ENCODE measurements at places on chromosomes 6 and 20.

DNA sequence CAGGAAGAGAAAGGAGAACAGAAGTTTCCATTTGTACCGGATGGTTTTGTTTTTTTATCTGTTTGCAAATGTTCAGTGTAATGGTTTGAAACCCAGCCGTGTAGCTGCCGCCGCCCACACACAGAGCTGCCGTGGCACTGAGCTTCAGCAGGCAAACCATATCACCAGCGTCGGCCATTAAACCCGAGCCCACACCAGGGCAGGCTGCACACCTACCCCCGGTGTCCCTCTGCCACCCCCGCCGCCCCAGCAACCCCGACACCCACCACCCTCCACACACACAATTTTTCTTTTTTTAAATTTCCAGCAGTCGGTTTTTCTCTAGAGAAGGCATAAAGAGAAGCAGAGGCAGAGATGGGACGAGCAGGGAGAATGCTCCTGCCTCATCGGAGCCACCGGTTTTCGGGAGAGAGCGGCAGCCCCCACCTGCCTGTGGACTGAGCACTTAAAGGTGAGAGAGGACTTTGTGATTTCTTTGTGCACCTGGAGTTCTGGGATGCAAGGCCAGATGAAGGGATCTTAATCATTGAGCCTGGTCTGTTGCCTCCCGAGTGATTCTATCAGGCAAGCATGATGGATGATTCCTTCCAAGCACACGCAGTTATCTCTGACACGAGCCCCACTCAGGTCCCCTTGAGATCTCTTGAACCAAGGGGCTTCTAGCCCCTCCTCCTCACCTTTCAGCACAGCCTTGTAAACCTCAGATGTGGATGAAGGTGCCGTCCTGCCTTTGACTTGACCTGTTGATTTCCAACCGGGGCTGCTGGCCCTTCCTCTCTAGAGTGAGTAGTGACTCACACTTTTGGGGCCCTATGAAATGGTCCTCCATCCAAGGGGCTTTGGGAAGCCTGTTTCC lies 17.5 kb upstream of the ZNF831 start:
- DNase-seq = no peak

DNA sequence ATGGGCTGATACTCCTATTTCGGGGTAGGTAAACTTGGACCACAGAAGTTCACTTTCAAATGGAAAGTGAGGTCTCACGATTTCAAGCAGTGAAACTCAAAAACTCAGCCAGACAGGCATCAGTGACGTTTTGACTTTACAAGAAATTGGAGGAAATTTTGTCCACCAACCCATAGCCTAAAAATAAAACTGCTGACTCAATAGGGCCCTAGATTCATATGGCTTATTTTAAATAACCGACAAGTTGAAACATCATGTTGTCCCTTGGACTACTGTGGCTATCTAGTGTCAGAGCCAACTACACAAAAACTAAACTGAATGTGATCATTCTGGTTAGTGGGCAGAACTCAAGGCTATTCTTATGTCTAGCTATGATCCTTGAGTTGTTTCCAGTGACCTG lies 486.3 kb downstream of the GRIK2 start:
- no peak for DNase-seq

DNA sequence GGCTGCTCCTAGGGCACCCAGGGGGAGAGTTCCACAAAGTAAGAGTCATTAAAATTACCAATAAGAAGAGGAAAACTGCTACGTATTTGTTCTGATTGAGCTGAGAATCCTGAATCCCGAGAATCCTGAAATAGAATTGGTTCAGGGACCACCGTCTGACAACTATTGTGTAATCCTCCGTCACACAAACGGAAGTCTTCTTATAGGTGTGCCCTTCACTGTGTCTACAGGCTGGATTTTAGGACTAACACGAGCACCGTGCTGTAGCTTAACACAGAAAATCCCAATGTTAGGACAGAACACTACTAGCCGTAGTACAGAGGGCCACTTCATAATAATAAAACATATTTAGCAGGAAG lies 50.6 kb upstream of the RNF182 start:
- no peak for DNase-seq

GRCh38 chr6:147508042-147508865 lies at the start of gene SAMD5:
SAMD5 (plus strand) TSS chr6:147508690; CDS start chr6:147508929, 239 bp downstream.
- peak; percentile 63 for DNase-seq

DNA sequence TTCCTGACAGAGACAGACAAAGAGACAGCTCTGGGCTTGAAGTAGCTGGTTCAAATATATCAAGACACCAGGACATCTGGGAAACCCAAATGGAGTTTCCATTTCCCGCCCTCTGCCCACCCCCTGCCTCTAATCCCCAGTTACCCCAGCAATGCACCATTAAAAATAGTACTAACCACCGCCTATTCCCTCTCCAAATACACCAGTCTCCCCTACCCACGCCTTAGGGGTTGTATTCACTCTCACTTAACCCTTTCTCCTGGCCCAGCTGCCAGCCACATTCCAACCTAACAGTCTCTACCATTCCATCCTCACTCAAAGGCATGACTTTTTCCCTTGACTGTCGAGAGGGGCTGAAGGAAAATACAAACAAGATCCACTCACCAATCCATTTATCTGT lies 22.4 kb downstream of the GABBR1 start:
- no peak for DNase-seq

GRCh38 chr6:131890091-131890490 lies 61.1 kb downstream of the CCN2 start:
- DNase-seq = no peak

DNA sequence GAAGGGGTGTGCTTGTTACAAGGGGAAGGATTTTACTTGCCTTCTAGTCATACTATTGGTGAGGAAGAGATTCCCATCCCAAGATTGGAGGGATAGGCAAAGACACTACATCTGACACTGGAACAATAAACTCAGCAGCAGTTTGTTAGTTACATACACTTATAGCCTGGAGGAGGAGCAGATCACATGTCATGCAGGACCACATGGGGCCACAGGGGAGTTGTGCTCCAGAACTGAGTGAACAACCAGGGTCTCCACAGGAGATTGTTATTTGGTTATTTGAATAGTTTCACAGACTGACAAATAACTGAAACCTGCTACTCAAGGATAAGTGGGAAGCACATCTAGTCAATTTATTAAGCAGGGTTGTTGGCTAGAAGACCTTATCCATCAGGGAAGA lies 559.4 kb upstream of the MANEA start:
- DNase-seq = no peak

DNA sequence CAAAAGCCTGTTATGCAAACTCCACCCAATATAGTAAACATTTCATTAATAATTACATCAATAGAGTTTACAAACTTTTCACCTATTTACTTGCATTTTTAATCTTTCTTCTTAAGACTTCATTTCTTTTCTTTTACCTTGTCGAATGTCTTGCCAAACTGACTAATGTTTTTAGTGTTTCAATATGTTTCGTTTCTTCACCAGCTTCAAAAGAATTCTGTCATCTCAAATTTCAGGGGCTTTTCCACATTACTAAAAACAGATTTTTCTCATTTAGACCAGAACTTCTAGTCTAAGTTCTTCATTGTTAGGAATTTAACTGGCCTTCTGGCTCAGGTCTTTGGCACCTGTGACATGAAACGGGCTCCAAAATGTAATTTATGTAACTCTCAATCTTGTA lies 196.5 kb downstream of the ARHGAP18 start:
- no peak for DNase-seq

DNA sequence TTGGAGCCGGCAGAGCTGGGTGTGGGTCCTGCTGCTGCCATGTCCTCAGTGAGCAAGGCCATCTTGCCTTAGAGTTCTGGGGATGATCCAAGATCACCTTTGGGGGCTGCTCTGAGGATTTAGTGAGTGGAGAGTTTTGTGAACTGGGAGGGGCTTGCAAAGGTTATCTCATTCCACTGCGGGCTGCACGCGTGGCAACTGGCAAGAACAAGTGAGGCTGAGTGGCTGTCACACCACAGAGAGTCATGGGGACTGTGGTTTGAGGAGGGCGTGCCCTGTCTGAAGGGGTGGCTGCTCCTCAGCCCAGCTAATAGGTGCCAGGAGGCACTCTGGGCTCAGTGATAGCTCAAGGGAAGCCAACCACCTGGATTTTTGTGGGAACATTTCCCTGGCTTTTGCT lies 37.6 kb downstream of the TTLL9 start:
- DNase-seq = no peak

DNA sequence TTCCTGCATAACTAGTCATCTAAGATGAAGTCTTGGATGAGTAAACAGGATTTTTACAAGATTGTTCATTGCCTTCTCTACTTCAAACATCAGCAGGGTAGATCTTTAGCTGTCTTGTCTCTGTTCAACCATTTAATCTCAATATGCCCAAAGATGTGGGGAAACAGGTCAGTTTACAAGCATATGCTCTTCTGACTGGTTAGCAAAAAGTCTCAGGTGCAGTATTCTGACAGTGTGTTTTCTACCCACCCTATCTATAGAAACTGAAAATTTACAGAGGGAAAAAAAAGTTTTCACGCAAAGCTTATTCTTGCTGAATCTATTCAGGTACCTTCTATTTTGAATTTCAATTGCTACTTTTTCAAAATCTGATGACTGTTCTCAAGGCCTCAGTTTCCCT lies 29.0 kb downstream of the MAP3K5 start:
- DNase-seq = no peak

DNA sequence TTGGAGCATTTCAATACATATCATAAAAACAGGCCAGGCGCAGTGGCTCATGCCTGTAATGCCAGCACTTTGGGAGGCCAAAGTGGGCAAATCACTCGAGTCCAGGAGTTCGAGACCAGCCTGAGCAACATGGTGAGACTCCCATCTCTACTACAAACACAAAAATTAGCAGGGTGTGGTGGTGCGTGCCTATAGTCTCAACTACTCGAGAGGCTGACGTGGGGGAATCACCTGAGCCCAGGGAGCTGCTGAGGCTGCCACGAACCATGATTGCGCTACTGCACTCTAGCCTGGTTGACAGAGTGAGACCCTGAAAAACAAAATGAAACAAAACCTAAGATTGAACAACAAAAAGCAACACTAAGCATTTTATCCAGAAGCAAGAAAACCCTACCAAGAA lies 47.2 kb downstream of the BACH2 start:
- DNase-seq = no peak

GRCh38 chr6:56406276-56407269 lies 159.2 kb upstream of the COL21A1 start:
- DNase-seq = no peak

- DNase-seq = no peak
Measured at GRCh38 chr6:134741200-134741536, 208.7 kb downstream of the ALDH8A1 start.

All from neuronal stem cell (in vitro differentiated cells).